ENCODE measurements at places on chromosomes 6 and 20.
A peak's percentile ranks its signal among the peaks of the same experiment; 100 is the strongest.

GRCh38 chr20:23305098-23305497 is 45.5 kb upstream of the NXT1 start:
- no peak for DNase-seq

DNA sequence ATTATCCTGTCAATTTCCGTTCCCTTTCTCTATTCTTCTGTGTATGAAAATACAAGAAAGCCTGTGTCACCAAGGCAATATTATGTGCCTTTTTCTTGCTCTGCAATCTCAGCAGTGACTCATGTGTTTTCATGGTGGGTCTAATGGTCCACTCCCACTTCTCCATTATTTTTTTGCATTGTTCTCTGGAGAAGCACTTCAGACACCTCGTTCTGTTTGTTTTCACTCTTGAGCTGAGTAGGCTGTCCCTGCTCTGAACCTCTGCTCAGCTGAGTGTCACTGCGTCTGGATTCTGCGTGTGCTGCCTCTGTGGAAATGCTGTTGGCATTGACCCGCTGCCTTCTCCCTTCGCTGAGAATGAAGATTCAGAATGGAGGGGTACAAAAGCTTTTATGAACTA is 230.6 kb downstream of the TMEM242 start:
- DNase-seq, result no peak

DNA sequence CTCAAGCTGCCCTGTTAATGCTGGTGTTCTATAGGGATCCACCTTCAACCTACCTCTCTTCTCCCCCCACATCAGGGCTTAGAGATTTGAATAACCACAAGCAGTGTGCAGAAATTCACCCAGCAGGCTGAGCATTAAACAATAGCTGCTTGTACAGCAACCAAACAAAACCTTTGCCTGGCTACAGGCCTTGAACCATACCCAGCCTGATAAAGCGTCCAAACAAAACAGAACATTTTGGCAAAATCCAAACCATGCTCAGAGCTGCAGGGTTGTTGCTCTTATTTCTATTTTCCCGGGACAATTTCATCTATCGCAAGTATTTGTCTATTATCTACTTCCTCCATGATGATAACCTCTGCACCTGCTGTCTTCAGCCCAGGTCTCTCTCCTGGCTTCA is 142.3 kb downstream of the UNC5CL start:
- DNase-seq, result no peak

- no peak for DNase-seq
Observed at GRCh38 chr6:150430815-150431214, 62.0 kb downstream of the IYD start.

DNA sequence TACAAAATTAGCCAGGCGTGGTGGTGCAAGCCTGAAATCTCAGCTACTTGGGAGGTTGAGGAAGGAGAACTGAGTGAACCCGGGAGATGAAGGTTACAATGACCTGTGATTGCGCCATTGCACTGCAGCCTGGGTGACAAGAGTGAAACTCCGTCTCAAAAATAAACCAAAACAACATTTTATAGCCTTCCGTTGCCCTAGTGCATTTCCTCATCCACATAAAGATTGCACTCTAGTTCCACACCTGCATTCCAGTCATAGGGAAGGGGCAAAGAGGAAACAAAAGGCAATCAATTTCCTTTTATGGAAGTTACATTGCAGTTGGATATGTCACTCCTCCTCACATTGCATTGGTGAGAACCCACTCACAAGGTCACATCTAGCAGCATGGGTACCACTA is 182.7 kb upstream of the ARG1 start:
- DNase-seq, result no peak

DNA sequence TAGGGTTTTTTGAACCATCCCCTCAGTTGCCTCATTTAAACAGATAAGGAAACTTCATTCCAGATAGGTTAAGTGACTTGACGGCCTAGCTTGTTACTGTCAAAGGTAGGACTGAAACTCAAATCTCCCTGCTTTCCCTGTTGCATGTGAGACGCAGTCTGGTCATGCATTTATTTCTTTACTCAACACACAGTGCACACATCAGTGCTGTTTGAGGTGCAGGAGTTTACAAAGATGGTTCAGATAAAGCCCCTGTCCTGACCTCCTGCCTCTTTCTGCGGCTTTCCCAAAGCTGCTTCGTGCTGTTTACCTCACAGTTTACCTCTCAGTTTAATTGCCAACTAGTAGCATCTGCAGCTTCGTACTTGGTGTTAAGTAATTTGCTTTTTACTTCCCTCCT is 26.6 kb downstream of the TIAM2 start:
- no peak for DNase-seq

- DNase-seq, result no peak
Observed at GRCh38 chr6:22098601-22099031, 198.2 kb downstream of the PRL start.

DNA sequence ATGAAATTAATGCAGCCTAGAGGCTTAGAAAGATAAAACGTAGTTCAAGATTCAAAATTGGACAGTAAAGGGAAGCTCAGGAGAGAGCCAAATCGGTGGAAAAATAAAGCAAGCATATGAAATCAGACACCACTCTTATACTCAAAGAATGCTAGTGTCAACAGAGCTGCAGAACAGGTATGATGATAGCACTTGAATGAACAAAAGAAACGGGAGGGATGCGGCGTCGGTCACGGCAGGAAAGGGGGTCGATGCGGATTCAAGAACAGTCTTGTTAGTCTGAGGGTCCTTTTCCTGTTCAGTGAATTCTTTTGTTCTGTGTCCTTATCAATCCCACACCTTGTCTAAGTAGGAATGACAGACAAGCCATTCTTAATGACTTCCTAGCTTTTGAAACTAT is 114.4 kb downstream of the FOXC1 start:
- DNase-seq, result no peak

DNA sequence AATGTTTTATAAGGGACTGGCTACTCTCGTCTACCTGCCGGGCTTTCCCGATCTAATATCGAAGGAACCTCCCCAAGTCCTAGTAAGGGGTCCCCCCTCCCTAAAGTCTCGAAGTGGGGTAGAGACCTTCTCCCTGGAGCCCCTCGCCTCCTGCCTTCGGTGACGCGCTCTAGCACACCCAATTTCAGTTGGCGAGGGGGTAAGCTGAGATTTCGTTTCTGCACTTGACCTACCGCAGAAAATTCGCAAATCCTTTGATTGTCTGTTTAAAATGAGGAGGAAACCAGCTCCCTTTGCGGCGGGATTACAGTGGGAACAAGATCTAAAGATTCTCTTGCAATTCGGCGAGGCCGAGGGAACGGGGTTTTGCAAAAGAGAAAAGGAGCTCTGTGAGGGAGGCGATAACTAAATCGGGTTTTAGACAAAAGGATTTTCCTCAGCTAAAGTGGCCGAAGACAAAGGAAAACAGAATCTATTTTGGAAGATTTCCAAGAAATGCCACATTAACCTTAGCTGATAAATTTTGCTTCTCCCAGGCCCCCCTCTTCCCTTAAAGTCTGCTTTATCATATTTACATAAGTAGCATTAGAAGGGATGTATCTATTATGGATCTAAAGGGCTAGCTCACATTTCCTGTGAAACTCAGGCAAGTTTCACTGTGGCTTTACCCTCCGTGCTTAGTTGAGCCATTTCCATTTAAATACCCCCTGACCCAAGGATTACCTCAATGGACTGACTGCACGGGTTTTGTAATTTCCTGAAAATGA is 8.4 kb downstream of the SIM1 start:
- no peak for DNase-seq

- DNase-seq, result no peak
Observed at GRCh38 chr6:149545258-149545753, 537 bp downstream of the PPIL4 start.

- DNase-seq, result no peak
Observed at GRCh38 chr6:13431861-13432465, 55.4 kb downstream of the GFOD1 start.

DNA sequence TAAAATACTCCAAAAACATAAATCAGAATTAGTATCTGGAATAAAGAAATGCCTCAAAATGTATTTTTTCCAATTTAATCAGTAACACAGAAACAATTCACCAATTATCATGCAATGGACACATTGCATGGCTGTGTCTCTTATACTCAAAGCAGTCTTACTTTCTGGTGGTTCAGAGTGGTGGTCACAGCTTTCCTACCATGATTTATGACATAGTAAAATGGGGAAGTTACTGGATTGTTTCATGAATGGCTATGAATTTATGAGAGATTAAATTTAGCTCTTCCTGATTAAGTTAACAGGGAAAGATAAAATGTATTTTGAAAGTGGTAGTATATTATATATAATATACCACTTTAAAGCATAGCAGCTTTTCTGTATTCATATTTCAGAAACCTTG is 331.5 kb upstream of the MAP3K7 start:
- DNase-seq, result no peak

GRCh38 chr6:80733641-80734040 is 627.2 kb downstream of the BCKDHB start:
- DNase-seq, result no peak

GRCh38 chr6:139569566-139569965 is 195.1 kb upstream of the CITED2 start:
- no peak for DNase-seq

DNA sequence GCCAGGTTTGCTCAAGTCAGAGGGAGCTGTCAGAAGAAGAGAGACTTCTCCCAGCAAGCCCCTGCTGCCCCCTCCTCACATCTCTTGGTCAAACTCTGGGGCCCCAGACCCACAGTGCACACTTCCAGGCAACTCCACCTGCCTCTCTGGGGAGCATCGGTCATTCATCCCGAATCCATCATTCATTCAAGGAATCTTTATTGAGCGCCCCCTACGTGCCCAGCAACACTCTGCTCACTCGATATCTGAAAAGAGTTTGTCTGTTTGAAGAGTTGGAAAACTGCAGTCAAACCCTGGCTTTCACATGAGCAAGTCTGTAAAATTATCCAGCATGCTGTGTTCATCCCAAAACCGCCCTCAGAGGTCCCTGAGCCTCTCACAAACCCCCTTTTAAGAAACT is 66.2 kb downstream of the PRR18 start:
- DNase-seq, result no peak

GRCh38 chr6:43510827-43511163 is 649 bp upstream of the LRRC73 start:
- no peak for DNase-seq

- no peak for DNase-seq
Observed at GRCh38 chr6:148419430-148419829, 76.8 kb downstream of the SASH1 start.

DNA sequence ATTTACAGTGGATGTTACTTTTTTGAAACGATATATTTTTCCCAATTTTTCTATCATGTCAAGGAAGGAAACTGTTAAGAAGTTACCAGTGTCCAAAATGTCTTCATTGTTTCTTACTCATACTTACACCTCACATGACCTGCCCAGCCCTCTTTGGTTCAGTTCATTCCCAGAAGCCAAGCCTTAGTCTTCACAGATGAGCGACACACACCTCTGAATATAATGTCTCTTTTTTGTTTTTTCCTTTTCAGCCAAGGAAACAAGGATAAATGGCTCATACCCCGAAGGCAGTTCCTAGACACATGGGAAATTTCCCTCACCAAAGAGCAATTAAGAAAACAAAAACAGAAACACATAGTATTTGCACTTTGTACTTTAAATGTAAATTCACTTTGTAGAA is 225.2 kb downstream of the SMOC2 start:
- DNase-seq, result no peak

- no peak for DNase-seq
Observed at GRCh38 chr6:105320765-105321164, 82.1 kb downstream of the PREP start.

GRCh38 chr20:53828682-53829254 is 235.1 kb upstream of the ZNF217 start:
- DNase-seq, result peak; percentile 73

GRCh38 chr20:53004267-53004813 is 32.2 kb downstream of the TSHZ2 start:
- DNase-seq, result no peak

DNA sequence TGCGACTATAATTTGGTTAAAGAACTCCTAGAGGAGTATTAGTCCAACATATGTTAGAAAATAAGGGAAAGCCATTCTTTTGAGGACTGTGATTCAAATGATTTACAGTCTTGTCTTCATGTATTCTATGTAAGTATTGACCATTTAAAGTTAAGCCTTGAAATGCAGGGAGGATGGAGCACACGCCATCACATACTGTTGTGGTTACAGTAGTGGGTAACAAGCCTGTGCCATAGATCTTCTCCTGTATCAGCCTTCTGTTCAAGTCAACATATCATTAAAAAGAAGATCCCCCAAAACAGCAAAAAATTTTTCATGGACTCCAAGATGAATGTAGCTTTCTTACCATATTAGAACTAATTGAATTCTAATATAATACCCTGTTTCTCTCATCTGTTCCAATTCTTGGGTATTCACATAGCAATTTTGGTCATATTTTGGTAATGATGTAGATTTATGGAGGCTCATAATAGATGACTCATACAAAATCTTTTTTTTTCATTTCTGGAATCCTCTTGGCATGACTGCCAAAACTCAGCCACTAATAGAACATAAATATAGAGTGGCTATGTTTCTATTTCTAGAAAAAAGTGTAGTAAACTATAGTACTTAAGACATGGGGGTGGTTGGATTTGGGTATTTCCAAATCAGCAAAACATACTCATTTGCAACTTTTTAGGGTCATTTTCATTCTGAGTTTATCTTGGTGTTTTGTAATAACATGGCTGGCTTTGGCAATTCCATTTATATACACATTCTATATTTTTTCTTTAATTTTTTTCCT is 413.5 kb downstream of the BCKDHB start:
- no peak for DNase-seq

GRCh38 chr20:63483834-63484233 is 11.4 kb upstream of the KCNQ2 start:
- no peak for DNase-seq

- DNase-seq, result no peak
Observed at GRCh38 chr6:100267721-100268123, 197.0 kb downstream of the SIM1 start.

DNA sequence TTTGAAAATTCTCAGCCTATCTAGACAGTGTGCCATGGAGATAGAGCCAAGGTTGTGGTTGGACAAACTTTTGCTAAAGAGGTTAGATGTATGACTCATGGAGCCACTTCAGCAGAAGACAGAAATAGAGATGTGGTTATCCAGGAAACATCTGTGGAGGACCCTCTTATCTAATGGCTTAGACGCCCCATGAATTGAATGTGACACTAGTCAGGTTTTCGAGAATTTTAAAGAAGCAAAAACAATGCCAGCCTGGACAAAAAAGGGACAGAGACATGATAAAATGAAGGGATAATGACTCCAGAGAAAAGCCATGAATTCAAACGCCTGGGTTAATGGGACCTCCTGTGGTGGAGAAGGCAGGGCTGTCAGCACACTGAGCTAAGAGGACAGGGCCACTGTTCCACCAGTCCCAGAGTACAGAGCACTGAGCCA is 280.5 kb downstream of the CLVS2 start:
- DNase-seq, result no peak
